Activated T-cell treated with anti-CD3 and anti-CD28 coated beads, Interleukin-2, amount 50 U/mL, for 24 hours (primary cell): ENCODE measurements at places on chromosomes 12 and 14.

DNA sequence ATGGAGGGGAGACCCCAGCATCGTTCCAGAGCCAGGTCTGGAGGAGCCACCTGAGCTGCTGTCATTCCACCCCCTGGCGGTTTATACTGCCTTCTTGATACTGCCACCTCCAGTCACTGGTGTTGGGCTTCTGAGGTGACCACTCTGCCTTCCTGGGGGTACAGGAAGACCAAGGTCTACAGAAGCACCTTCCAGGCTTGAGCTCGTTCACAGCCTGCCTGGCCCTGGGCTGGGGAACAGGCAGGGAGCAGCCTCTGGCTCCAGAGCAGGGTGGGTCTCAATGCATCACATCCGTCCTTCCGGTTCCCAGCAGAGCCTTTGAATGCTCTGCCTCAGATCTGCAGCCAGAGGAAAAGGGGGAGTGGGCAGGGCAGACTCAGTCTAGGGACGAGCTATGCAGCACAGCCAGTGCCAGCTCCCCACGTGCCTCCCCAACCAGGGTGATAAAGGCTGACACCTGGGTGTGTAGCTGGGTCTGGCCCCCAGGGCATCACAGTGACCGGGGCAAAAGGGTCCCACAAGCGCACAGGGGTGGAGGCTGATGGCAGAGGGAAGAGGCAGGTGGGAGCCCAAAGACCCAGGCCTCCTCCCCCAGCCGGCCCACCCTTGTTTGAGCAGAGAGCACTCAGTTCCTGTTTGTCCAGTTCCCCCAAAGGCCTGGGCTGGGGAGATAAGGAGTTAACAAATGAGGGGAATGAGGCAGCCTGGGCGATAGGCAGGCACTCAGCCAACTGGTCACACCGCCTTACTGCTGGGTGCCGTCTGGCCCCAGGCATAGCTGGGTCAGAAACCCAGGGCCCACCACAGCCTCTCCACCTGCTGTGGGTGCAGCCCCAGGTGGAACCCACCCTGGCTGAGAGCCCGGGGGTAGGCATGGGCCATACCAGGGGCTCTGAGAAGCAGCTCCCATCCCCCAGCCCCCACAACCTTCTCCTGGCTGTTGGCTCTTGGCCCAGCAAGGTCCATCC, 17.1 kb downstream of the DEGS2 start:
- DNase-seq: no peak

GRCh38 chr12:93892423-93893268, 215.5 kb downstream of the CRADD start:
- no peak for DNase-seq

DNA sequence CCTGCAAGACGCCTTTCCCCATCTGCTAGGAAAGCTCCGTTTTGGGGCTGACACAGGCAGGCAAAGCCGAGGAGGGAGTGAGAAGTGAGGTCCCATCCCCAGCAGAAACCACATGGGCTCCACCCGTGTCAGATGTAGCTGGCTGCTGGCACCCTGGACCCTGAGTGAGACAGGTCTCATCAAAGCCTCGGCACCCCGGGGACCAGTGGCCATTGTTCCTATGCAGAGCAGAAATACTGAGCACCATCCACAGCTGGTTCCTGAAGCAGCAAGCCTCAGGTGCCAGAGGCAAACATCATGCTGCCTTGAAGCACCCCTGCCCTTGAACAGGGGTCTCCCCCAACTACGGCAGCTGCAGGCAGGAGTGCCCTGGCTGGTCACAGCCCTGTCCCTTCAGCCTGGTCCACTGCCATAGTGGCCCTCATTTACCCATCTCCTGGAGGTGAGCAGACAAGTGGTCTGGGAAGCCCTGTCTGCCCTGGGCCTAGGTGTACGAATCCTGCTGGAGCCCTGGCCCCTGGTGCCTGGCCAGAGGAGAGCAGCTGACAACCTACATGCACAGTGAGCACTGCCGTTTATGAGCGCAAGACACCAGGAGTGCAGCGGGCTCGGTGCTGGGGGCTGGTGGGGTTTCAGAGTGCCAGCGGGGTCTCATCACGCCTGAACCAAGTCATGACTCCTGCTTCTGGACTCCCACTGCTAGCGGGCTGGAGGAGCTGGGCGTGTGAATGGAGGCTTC, 289.8 kb upstream of the RTL1 start:
- DNase-seq: peak; percentile 16

DNA sequence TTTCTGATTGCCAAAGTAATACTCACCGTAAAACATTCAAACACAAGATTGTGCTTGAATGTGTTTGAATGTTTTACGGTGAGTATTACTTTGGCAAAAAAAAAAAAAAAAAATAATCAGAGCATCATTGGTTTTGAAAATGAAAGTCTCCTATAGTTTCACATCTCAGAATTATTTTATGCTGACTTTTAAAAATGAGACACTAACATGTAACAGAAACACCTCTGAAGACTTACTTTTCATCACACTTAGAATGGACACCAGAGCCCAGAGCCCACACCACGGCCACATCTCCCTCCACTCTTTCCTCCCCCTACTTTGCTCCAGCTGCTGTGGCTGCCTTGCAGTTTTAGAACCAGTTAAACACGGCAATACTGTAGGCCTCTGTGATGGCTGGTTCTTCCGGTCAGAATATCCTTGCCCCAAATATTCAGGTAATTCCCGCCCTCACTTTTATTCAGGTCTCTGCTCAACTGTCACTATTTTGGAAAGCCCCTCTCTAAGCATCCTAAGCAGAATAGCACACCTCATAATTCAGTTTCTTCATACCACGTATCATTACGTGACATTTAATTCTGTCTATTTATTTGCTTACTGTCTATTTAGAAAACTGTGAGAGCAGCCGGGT, 138.9 kb upstream of the MAX start:
- DNase-seq: no peak

DNA sequence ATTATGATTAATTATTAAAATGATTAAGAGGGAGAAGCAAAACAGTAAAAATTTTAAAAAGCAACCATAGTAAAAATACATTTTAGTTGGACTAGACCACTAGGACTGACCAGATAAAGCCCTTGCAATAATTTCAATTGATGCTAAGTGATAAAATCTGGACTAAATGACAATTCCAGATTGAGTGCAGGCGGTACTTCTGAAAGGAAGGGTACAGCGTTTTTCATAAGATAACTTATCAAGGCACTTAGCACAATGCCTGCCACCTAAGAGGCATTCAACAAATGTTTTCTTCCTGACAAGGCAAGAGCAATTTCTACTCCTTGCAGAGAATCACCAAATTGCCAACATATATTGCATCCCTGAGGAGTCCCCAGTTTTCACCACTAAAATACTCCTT, 37.7 kb upstream of the OAS1 start:
- DNase-seq: no peak

GRCh38 chr14:63371033-63371432, 52.3 kb upstream of the GPHB5 start:
- no peak for DNase-seq

GRCh38 chr14:39716987-39717570, 284.8 kb upstream of the FBXO33 start:
- DNase-seq: no peak

GRCh38 chr12:83365317-83365716, 678.6 kb downstream of the TMTC2 start:
- no peak for DNase-seq

GRCh38 chr12:65875640-65876071, 51.4 kb downstream of the HMGA2 start:
- no peak for DNase-seq

DNA sequence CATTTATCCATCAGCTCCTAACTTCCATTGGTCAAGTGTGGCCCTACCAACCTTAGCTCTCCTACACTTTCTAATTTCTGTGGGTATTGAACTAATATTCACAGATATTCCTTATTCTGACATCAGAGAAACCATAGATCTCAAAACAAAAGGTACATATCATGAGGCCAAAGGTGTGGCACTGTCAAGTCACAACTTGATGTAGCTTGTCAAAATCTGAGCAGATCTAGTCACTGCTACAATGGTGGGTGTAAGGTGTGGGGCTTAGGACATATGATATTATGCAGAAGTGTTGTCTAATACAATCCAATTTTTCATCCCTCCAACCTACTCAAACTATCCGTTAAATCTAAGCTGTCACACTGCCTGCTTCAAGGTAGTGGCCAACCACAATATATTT, 114.0 kb upstream of the FAR2 start:
- DNase-seq: no peak

GRCh38 chr14:98514016-98514415, 758.0 kb downstream of the BCL11B start:
- DNase-seq: no peak

- DNase-seq: no peak
Measured at GRCh38 chr12:112342587-112342986, 39.6 kb downstream of the HECTD4 start.

GRCh38 chr14:89357655-89358297, 59.3 kb downstream of the FOXN3 start:
- DNase-seq: no peak

DNA sequence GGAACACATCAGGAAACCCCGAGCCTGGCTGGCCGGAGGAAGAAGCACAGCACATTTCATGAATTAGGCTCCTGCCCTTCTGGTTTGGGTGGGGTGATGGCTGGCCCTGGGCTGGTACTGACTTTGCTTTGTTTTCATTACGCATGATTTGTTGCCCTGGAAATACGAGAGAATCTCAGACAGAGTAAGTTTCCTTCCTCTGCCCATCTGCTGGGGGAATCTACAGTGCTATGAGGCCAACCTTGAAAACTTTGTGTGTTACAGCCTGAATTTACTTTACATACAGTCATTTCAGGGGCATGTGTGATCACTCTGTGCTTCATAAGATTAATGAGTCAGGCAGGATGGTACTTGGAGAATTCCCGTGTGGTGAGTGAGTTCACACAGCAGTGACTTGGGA, 20.5 kb upstream of the SLC5A8 start:
- DNase-seq: no peak

GRCh38 chr14:61438497-61438859, 117.1 kb downstream of the PRKCH start:
- DNase-seq: no peak

- DNase-seq: no peak
Measured at GRCh38 chr12:32505067-32505945, 105.9 kb downstream of the FGD4 start.

- no peak for DNase-seq
Measured at GRCh38 chr14:61108496-61109141, 127.6 kb downstream of the SLC38A6 start.

DNA sequence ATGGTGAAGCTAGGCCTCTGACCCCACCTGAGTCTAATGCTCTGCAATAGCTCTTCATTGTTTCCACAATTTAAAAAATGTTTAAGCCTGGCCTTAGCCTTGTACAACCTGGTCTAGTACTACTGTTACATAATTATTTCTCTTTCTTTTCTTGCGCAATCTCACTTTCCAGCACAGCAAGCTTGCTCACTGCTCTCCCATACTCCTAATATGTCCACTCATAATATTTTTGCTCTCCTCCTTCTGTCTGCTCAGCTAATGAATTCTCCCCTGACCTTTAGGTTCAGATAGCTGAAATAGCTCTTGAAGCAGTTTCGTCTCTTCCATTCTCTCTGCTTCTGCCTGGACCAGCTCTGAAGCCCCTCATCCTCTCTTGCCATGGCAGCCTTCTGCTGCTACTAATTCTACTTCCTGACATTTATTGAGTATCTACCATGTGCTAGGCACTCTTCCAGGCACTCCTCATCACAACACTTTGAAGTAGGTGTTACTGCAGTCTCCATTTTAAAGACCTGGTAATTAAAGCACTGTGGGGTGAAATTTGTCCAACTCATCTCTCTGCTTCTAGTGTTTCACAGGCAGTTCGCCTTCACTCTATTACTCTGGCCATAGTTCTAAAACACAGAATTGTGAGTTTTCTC, 2.8 kb upstream of the SLC48A1 start:
- no peak for DNase-seq

- no peak for DNase-seq
Measured at GRCh38 chr12:84198294-84198946, 714.2 kb downstream of the SLC6A15 start.

DNA sequence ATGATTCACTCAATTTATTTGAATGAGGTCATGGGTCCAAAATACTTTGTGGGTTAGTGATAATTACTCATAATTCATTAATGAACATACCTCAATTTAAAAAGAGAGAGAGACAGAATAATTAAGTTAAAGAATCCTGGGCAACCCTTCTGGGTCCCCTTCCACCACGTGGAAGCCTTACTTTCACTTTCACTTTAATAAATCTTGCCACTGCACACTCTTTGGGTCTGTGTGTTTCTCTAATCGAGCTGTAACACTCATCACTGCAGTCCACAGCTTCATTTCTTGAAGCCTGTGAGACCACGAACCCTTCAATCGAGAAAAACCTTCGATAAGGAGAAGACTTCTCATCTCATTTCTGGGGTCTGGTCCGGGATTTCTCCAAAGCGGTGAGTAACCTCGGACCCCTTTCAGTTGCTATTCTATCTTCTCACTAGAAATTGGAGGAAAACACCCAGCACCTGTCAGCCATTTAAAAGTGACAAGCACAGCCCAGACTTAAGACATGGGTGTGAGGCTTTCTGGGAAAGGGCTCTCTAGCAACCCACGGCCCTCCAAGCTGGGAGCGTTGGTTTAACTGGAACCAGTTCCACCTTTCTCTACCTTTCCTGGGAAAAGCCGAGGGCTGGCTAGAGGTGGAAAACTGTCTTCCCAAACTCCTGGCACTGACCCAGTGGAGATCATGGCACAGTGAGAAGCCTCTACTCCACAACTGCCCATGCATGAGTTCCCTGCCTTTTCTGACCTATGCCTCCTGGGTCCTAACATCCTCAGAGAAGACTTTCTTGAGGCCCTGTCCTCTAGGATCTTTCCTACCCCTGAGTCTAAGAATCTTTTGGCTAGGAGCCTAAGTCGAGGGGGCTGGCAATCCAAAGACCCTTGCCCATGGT, 148.8 kb upstream of the ATF7IP start:
- peak; percentile 31 for DNase-seq

DNA sequence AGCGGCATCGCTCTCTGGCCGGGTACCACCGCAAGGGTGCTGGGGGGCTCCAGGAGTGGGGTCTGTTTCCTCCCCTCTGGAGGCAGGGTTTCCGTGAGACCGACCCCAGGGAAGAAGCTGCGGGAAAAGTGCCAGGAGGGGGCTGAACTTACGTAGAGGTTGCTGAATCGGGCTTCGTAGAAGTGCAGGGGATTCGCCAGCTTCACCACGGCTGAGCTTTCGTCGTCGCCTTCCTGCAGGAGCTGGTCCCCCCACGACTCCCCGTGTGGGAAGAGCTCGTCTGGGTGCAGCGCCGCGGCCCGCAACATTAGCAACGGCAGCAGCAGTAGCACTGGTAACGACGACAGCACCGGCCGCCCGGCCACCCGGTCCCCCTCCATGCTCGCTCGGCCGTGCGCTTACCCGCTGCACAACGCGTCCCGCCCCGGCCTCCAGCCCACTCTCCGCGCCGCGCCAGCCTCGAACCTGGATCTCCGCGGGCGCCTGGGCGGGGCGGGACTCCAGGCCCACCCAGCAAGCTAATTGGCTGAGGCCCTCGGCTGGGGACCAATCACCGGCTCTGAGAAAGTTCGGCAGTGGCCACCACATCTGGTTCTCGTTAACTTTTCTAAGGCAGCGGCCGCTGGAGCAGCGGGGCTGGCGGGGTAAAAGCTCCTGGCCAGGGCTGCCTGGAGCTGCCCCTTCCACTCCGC, at the start of gene NID2:
TSS of gene NID2 (minus strand) at position 445 of the 692 bp plus-strand sequence. CDS start at position 380, 65 bp downstream.
- peak; percentile 69 for DNase-seq

- DNase-seq: no peak
Measured at GRCh38 chr12:57461917-57462250, 2.3 kb downstream of the GLI1 start.
